ENCODE measurements at places on chromosomes 12 and 14.

DNA sequence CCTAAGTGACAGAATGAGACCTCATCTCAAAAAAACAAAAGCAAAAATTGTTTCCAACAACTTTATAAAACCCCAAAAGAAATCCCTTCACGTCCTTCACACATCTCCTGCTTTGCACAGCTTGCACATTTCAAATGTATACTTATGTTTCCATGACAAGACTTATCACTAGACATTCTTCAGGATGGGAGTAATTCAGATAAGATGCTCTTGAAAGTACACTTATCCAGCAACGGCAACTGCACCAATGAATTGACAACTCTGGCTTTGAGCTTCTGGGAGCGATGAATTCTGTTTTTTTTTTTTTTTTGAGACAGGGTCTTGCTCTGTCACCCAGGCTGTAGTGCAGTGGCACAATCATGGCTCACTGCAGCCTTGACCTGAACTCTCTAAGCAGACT is 30.8 kb upstream of the AKAP5 start:
- DNase-seq = no peak

DNA sequence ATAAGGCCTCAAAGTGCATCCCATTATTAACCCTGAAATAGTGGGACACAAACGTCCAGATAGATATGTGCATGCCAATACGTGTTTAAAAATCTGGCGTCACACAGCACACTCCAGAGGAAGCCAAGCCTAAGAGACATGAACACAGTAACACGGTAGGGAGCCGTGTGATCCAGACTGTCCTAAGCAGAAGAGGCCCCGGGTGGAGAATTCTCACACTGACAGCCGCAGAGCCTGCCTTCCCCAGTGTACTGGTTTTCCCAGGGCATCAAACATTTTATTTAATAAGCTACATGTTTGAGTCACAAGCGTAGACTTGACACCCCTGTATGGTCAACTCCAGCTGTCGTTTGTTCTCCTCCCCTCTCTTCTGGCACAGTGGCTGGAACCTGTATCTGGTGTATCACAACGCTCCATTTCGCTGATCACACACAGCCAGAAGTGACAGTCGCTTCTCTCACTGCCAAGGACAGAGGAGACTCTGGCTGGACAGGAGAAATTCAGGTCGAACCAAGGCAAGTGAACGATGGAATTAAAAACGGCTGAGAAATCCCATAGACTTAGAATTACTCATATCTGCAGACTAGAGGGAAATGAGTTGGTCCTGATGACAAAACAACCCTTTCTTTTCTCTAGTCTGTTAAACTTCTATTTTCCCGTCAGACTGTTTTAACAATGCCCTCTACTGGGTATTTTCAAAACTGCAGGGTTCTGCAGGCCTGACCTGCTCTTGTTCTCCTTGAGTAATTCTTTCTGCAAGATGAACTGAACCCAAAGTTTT is 359.9 kb downstream of the RGS6 start:
- DNase-seq = no peak

DNA sequence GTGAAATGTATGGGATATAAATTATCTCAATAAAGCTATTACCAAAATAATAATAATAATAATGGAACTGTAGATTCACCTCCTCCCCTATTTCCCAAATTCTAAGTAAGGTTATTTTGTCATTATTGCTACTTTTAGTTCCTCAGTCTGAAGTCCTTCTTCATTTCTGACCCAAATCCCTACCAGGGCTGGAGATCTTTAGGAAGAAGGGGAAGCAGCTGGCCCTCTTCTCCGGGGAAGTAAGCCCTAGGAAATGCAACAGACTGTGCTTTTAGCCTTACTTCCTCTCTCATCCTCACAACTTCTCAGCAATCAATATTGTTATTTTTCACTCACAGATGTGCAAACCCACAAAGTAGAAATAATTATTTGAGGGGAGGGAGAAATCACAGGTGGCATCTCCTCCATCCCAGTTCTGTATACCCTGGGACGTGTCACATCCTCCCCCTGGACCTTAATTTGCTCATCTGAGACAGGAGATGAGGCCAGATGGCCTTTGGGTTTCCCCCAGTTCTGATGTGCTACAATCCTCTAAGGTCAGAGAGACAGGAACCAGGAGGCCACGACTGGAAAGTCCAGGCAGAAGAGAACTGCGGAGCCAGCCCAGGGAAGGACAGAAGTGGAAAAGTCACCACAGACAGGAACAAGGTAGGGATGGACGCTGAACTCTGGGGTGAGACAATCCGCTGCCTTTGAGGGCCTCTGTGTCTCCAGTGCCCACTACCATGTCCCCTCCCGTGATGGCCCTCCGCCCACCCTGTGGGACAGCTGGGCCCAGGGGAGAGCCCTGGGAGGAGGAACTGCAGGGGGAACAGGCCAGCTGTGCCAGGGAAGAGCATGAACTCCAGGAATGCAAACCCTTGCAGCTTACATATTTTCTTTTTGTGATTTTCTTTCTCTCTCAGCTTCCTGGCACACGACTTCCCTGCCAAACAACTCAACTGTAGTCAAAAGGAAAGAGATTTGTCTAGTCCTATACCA is 10.6 kb upstream of the TNFRSF1A start:
- no peak for DNase-seq

GRCh38 chr12:54053003-54053750 is 458 bp upstream of the HOXC4 start:
- DNase-seq = no peak

DNA sequence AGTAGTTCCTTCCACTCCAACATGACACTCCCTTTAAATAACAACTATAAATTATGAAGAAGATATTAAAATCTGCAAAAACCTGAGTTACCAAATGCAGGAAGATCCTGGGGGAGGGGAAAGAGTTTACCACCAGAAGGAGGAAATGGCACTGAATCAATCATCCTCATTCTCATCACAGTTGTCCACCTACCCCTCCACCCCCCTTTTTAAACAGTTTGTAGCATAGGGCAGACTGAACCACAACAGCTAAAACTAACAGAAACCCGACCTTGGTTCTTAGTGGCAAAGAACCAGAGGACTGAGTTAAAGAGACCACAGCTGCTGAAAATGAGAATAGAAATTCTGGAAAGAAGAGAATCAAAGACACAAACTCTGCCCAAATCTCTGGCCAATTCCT is 189.5 kb downstream of the MED13L start:
- no peak for DNase-seq

- DNase-seq = no peak
Observed at GRCh38 chr12:102618197-102618877, 138.0 kb upstream of the IGF1 start.

- DNase-seq = no peak
Observed at GRCh38 chr12:24591079-24591626, 357.7 kb downstream of the BCAT1 start.

DNA sequence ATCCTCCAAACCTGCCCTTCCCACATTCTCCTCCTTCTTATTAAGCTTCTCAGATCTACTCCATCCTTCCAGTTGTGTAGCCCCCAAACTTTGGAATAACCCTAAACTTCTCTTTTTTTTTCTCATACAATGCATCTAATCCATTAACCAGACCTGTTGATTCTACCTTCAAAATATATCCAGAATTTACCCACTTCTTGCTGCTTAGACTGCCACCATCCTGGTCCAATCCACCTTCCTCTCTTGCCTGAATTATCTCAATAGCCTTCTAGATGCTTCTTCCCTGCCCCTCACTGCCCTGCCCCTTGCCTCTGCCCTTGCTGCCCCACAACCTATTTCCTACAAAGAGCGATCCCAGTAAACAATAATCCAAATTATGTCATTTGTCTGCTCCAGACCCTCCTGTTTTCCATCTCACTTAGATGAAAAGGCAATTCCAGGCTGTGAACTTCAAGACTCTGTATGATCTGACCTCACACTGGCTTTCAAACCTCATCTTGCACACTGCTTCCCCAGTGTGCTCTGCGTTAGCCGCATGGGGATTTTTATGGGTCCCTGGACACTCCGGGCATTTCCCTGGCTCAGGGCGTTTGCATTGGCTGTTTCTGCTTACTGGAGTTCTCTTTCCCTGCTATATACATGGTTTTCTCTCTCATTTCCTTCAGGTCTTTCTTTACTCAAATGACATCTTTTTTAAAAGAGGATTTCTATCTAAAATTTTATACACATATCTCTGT is 42.6 kb upstream of the HIF1A start:
- no peak for DNase-seq

DNA sequence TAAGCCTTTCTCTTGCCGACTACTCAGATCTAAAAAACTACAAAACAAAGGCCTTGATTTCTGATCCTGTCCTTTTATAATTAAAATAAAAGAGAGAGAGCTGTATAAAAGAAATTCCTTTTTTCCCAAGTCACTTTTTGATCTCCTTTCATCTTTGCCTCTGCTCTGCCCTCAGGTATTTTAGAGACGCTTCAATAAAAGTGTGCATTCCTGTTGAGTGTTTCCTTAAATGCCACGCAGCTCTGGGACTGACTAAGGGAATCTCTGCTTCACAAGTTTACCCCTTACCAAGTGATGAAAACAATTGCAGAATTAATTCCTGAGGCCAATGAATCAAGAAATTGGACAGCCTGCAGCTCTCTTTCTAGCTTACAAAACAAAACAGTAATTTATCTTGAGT is 1109.8 kb downstream of the TMTC2 start:
- DNase-seq = no peak

GRCh38 chr12:124923905-124924734 is 9.7 kb upstream of the UBC start:
- DNase-seq = no peak

DNA sequence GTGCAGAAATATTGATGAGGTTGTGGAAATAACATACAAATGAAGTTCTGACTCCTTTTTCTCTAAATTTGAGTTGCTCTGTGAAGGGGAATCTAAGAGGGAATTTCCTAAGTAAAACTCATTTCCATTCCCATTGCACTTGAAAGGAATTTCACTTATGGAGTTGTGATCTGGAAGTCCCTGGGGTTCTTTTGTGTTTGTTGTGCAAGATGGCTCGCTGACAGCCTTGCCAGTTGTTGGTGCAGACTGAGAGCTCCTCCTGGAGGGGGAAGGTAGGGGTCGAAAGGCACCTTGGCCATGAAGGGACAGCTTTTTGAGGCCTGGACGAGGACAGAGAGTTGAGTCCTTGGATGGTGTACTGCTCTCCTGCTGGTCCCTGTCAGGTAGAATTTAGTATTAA is 72.0 kb downstream of the C12orf56 start:
- no peak for DNase-seq

DNA sequence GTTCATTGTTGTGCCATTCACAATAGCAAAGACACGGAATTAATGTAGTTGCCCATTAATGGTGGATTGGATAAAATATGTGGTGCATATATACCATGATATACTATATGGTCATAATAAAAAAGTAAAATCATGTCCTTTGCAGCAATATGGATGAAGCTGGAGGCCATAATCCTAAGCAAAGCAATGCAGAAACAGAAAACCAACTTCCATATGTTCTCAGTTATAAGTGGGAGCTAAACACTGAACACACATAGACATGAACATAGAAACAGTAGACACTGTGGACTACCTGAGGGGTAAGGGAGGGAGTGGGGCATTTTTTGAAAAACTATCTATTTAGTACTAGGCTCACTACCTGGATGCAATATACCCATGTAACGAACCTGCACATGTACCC is 3.0 kb upstream of the ERP27 start:
- no peak for DNase-seq

GRCh38 chr14:102503641-102504327 is 5.8 kb downstream of the ANKRD9 start:
- DNase-seq = no peak

- DNase-seq = no peak
Observed at GRCh38 chr14:97977651-97978261, 1180.6 kb downstream of the VRK1 start.

- no peak for DNase-seq
Observed at GRCh38 chr12:31479516-31480210, 111.3 kb downstream of the DENND5B start.

DNA sequence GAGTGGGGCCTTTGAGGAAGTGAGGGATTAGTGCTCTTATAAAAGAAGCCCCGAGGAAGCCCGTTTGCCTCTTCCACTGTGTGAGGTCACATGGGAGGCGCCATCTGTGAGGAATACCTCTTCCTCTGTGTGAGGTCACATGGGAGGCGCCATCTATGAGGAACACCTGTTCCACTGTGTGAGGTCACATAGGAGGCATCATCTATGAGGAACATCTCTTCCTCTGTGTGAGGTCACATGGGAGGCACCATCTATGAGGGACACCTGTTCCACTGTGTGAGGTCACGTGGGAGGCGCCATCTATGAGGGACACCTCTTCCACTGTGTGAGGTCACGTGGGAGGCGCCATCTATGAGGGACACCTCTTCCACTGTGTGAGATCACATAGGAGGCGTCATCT is 69.7 kb downstream of the SLC24A4 start:
- DNase-seq = no peak

DNA sequence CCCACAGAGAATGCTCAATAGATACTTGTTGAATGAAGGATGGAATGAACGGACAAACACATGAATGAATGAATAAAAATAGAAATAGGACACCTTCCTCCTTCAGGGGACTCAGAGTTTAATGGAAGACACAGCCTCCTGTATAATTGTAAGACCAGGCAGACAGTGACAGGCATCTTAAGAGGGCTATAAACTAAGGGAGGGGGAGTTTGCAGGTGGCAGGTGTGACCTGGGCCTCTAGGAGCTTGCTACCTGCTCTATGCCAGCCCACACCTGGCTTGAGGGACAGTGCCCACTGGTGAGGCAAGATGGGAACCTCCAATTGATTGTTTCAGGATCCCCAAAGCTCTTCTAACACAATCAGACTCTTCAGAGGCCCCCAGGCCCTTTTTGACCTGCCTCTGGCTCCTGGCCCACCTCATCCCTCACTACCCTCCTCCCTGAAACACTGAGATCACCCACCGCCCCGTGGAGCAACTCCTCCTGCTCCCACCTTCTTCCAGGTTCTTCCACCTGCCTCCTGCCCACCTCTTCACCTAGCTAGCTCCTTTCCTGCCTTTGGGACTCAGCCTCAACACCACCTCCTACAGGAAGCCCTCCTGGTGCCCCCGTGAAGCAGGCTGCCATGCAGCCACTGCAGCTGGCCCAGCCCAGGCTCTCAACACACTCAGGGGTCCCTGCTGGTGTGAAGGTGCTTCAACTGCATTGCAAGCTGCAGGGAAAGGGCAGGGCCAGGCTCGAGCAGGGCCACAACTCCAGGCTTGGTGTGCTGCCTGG is 9.4 kb downstream of the SERPINA3 start:
- DNase-seq = no peak

GRCh38 chr12:126064028-126064427 is 998.8 kb downstream of the AACS start:
- DNase-seq = no peak

- no peak for DNase-seq
Observed at GRCh38 chr14:36633580-36633979, 28.1 kb upstream of the PAX9 start.

- DNase-seq = no peak
Observed at GRCh38 chr12:120116441-120116791, at the start of gene RAB35. Gene RAB35, minus strand, starts transcription at chr12:120116753. Its CDS starts 103 bp downstream, at chr12:120116650.

Data from AG09319 (cell line).